ENCODE measurements at places on chromosomes 4 and X.

GRCh38 chrX:12865359-12865758 is 1.5 kb upstream of the TLR7 start:
- no peak for DNase-seq

DNA sequence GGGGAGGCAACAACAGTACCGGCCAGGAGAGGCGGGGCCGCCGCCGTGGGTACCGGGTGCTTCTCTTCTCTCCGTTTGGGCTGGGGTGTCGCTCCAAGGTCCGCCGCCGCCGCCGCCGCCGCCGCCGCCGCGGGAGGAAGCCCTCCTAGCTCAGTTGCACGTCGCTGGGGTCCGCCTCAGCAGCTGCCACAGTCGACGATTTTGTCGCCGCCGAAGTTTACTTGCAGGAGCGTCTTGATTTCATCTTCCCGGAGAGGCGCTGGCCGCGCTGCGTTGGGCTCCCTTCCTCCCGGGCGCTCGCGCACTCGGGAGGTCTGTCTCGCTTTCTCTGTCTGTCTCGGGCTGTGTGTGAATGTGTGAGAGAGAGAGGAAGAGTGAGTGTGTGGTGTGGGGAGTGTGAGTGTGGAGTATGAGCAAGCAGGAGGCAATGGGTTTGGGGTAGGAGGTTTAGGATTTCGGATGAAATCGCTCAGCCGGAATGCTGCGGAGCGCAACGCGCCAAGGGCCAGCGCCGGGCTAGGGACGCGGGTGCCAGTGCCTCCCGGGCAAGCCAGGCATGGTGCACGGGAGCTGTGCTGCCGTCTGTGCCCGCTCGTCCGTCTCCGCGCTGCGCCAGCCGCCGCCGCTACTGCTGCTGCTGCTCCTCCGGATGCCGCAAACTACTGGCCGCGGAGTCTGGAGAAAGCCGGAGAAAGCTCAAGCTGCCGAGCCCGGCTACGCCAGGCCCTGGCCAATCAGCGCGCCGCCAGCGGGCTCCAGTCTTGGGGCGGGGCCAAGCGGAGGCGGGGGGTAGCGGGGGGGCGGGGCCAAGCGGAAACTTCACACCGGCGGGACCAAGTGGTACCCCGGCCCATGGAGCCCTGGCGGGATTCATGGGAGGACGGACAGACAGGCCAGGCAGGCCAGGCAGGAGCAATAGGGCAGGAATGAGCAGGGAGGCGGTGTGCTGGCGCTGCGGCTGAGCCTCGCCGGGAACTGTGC is at the start of gene PCDH19:
TSS of gene PCDH19 (minus strand) at position 664 of the 981 bp plus-strand sequence. CDS start 1,676 bp downstream, outside the sequence.
- peak; percentile 28 for DNase-seq

DNA sequence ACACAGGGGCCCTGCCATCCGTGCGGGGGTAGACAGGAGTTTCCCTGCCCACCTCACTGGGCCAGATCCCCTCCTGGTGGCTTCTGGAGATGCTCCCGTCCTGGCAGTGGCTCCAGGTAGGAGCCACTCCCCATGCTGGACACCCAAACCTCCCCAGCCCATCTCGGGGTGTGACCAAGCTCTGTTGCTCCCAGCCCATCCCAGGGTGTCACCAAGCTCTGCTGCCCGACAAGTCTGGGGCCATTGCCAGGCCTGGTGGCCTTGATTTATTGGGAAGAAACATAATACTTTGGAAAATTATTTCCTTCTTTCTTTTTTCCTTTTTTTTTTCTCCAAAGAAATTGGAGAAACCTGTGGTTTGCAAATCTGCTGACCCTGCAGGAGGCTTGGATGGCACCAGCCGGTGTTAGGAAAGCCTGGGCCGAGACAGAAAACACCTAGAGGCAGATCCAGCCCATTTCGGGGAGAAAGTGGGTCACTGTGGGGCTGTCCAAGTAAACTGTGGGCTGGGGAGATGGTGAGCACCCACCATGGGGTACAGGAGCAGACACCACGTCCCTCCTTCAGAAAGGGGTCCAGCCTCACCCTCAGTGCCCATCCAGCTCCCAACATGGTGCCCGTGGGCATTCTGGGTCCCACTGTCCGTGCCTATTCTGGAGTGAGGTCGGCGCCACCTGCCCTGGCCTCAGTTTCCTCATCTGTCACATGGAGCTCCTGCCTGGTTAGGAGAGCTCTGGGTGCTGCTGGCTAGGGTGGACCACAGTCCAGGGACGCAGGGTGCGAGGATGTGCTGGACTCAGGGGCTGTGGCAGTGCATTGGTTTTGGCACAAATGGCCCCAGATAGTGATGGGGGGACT is 59.4 kb upstream of the ADRA2C start:
- DNase-seq, result no peak

- no peak for DNase-seq
Measured at GRCh38 chr4:171875291-171875690, 62.1 kb downstream of the GALNTL6 start.

GRCh38 chr4:128916832-128917231 is 107.3 kb downstream of the JADE1 start:
- DNase-seq, result no peak

DNA sequence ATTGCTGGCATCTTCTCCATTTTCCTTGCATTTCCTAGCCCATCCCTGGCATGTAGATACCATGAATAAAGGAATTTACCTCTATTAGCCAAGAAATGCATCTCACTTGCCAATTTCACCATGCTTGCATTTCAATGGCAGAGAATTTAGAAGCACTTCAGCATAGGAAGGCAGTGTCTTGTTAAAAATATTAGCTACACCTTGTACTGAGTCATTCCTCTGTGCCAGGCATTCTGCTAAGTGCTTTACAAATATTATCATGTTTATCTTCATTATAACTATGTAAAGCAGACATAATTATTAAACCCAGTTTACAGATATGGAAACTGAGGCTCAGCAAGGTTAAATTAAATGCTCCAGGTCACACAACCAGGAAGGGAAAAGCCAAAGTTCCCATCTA is 138.2 kb downstream of the NPNT start:
- DNase-seq, result no peak

DNA sequence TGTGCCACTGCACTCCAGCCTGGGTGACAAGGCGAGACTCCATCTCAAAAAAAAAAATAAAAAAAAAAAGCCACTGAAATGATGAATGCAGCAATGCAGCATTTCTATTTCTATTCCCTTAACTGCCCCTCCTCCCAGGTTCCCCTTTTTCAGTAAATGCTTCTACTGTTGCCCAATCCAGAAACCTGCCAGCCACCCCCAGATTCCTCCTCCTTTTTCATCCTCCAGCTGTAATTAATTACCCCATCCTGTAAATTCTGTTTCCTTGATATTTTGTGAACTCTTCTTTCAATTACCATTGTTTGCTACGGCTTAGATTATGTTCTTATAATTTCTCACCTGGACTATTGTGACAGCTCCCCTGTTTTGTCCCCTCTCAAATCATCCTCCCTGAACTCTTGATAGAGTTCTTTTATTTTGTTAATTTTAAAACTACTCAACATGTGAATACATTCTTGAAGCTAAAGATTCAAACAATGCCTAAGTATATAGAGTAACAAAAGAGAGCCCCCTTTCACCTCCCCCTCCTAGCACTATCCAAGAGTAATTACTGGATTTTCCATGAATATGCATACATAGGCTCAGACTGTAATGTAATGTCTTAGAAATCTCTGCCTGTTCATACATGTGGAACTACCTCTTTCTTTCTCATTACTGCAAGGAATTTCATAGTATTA is 140.6 kb upstream of the GPC4 start:
- no peak for DNase-seq

GRCh38 chrX:3699821-3700381 is 13.5 kb downstream of the PRKX start:
- peak; percentile 17 for DNase-seq

- no peak for DNase-seq
Measured at GRCh38 chr4:180099957-180100356, 2143.2 kb upstream of the TENM3 start.

DNA sequence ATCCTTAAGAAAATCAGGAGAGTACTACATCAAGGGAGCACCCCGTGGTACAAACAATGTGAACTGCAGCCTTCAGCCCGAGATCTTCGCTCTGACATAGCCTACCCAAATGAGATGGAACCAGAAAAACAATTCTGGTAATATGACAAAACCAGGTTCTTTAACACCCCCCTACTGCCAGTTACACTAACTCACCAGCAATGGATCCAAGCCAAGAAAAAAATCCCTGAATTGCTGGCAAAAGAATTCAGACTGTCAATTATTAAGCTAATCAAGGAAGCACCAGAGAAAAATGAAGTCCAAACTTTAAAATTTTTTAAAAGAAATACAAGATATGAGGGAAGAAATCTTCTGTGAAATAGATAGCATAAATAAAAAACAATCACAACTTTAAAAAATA is 101.7 kb upstream of the KLF8 start:
- no peak for DNase-seq

DNA sequence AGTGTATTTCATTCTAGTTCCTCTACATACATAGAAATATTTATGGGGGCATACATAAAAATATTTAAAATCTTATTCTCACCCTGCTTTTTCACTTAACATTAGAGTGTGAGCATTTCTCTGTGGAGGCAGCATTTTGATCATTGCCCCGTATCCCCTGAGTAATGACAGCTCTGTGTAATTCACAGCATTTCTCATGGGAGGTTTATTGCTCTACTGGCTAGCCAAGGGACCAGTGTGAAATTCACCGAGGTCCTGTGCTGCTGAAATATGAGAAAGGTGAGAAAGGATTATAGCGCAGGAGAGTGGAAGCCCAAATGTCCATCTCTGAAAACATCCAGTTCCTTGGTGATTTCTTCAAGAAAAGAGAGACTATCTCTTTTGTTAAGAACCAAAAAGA is 22.9 kb downstream of the PDGFC start:
- no peak for DNase-seq

DNA sequence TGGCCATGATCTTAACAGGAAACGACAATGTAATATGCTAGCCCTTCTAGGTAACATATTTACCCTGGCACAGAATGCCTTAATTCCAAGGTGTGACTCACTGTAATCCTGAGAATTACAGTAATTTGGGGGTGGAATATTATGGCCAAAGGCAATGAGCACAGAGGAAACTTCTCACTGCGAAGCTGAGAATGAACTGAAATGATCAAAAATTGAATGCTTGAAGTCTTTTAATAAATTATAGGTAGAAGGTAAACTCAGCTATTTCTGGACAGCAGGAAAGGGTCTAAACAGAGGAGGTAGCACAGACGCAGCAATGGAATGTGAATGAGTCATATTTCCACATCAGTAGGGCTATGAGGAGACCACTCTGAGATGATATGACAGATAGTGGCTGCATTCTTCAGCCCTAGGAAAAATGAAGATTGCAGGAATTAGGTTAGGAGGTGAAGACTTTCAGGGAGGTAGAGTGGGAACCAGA is 312.6 kb downstream of the PACRGL start:
- DNase-seq, result peak; percentile 6

- DNase-seq, result no peak
Measured at GRCh38 chrX:5807181-5807580, 421.5 kb downstream of the NLGN4X start.

Data from lung microvascular endothelial cell (primary cell).